ENCODE measurements at places on chromosomes 4 and X. TPM values are rescaled to one million over a fixed set of nuclear protein-coding genes. Genes with fewer than 3 reads are reported as not detected.

HS3ST1 gene
- total RNA-seq = 0.51 TPM

RASL11B gene
- total RNA-seq = 1.6 TPM

HTRA3 gene
- total RNA-seq = not detected

S100G gene
- total RNA-seq = not detected

EXOC1L gene
- not detected for total RNA-seq

MAGEB10 gene
- total RNA-seq = not detected

COX7B gene
- 286 TPM for total RNA-seq

Measured in activated T-helper 1 cell treated with anti-CD3 and anti-CD28 coated beads, Interleukin-12 subunit alpha, Interleukin-12 subunit beta, Interleukin-2, Interleukin-4 antibody, amounts not matched to agents 30 ng/mL and 10 ng/mL and 1 ng/mL, durations not matched to agents 14 hours and 24 hours and 36 hours (primary cell).